ENCODE measurements at places on chromosomes 3 and 15.
A peak's percentile ranks its signal among the peaks of the same experiment; 100 is the strongest.

DNA sequence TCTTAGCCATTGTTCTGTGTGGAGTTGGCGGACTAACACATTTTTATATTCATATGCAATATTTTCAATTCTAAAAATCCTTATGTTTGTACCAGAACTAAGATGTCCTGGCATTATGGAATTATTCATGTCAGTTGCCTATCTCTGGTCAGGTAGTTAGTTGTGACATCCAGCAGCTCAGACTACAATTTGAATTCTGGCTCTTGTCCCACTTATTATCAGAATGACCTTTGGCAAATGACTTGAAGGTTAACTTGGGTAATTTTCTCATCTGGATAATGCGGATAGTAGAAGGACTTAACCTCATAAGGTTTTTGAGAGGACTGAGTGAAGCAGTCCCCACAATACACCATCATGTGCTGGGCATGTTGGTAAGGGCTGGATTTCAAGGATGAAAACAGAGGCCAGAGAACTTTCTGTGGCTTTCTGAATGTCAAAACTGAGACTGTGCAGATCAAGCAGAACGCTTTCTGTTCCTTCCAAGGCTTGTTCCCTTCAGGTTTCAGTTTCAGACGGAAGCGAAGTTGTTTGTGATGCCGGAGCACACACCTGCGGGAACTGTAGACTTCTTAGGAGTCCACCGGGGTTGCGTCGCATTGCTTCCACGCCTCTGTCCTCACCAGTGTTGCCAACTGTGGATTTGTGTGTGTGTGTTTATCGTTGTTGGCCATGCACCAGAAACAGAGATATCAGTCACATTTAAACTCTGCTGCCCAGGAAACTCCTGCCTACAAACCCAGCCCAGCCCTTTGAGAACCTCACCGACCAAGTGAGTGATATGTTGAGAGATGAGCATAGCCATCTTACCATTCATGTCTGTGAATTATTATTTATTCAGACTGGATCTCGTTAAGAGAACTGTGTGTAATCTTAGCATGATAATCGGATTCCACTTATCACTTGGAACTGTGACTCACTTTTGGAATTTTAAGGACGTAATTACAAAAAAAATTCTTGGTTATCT lies 76.0 kb downstream of the PTPRG start:
- DNase-seq = peak; percentile 64

- peak; percentile 27 for DNase-seq
Observed at GRCh38 chr3:188916934-188917401, 254.8 kb upstream of the TPRG1 start.

- no peak for DNase-seq
Observed at GRCh38 chr15:74133694-74134386, 3.5 kb downstream of the ISLR2 start.

- no peak for DNase-seq
Observed at GRCh38 chr3:39207361-39208186, 15.2 kb upstream of the XIRP1 start.

DNA sequence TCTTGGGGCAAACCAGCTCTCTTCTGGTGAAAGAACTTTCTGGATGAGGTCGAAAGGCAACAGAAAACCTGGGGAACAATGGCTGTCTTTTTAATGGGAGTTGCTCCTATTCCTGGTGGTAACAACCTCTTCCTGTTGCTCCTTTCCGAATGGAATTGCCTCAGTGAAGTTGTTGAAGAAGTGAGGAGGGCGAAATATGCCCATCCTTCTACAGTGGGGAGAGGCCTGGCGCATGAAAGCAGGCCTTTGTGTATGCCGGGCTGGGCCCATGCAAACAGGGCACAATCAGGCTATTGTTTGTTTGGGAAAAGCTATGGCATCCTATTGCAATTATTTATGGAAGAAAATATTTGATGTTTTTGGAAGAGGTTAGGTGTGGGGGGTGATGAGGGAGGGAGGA lies 166.9 kb downstream of the IGF1R start:
- no peak for DNase-seq

- DNase-seq = peak; percentile 87
Observed at GRCh38 chr3:107979538-107979937, 111.3 kb downstream of the CD47 start.

- DNase-seq = peak; percentile 71
Observed at GRCh38 chr3:78255403-78255802, 1215.5 kb downstream of the ROBO2 start.

GRCh38 chr3:88573472-88573871 lies 423.7 kb downstream of the C3orf38 start:
- no peak for DNase-seq

GRCh38 chr15:73539212-73540128 lies 93.7 kb downstream of the NPTN start:
- DNase-seq = no peak

DNA sequence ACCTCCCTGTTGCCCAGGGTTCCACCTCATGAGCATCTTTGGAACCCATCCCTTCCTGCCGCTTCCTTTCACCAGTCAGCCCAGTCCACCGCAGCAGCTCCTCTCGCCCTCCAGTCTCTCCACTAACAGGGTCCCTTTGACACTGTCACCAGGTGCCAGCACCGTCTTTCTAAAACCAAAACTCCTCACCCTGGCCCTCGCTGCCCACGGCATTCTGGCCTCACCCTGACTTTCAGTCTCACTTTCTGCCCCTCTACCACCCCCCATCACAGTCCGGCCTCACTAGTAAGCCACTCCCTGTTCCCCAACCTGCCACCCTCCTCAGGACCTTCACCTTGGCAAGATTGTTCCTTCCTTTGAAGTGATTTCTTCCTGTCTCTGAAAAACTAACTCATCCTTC lies 4.2 kb downstream of the PPCDC start:
- no peak for DNase-seq

DNA sequence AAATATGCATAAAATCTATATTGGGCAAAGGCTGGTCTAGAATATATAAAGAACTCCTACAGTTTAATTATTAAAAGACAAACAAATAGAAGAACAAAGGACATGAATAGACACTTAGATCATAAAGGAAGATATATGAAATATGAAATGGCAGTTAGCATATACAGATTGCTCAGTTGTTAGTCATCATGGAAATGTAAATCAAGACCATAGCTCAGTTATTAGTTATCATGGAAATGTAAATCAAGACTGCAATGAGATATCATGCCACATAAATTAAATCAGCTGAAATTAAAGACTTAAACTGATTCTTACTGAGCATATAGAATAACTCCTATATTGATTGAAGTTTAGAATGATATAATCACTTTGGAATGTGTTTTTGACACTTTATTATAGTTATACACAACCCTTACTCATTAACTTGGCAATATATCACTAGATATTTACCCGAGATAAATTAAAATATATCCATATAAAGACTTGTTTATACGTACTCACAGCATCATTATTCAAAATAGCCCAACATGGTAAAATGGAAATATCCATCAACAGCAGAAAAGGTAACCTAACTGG lies 45.2 kb upstream of the GOLGA8B start:
- peak; percentile 38 for DNase-seq

GRCh38 chr3:129182390-129183185 lies 1.1 kb downstream of the CNBP start:
- peak; percentile 26 for DNase-seq

GRCh38 chr3:60337421-60337820 lies 913.8 kb downstream of the FHIT start:
- no peak for DNase-seq

DNA sequence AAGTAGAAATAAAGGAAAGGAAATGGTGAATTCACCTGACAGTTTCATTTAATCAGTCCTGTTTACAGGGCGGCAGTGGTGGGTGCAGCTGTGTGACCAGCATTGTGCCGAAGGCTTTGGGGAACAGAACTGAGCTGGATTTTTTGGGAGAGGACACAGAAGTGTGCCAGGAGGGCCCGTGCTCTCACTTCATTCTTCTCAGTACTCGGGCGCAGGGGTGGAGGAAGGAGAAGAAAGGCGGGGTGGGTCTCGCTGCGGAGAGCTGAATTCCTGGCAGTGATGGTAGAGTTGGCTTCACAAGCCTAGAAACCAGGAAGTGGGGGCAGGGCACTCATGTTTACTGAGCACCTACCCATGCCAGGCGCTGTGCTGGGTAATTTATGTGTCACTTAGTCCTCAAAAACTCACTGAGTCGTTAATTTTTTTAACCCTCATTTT lies 64.6 kb downstream of the CRTC3 start:
- peak; percentile 32 for DNase-seq

GRCh38 chr3:124671106-124671505 lies 59.1 kb upstream of the UMPS start:
- DNase-seq = no peak

DNA sequence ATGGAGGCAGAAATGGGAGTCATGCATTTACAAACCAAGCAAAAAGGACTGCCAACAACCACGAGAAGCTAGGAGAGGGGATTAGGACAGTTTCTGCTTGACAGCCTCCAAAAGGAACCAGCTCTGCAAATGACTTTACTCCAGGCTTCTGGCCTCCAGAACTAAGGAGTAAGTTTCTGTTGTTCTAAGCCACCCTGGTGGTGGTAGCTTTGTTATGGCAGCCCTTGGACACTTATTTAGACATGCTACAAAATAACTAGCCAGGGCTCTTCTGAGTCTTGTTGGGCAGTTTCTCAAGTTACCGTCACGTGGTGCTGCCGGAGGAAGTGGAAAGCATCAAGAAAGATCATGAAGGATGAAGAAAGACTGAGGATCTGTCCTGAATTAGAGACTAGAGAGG lies 386.5 kb downstream of the LRTM1 start:
- no peak for DNase-seq

GRCh38 chr3:60582288-60582687 lies 669.0 kb downstream of the FHIT start:
- DNase-seq = peak; percentile 9
